Caki2 (cell line): ENCODE measurements at places on chromosomes 3 and 15. TPM values are rescaled to one million over a fixed set of nuclear protein-coding genes. Genes with fewer than 3 reads are reported as not detected.
A peak's percentile ranks its signal among the peaks of the same experiment; 100 is the strongest.

- no peak for DNase-seq
Measured at GRCh38 chr3:6392123-6392522, 468.8 kb upstream of the GRM7 start.

- no peak for DNase-seq
Measured at GRCh38 chr3:123082370-123083065, 15.7 kb downstream of the PDIA5 start.

Gene FBXO40
- total RNA-seq: not detected in 2 replicates

DNA sequence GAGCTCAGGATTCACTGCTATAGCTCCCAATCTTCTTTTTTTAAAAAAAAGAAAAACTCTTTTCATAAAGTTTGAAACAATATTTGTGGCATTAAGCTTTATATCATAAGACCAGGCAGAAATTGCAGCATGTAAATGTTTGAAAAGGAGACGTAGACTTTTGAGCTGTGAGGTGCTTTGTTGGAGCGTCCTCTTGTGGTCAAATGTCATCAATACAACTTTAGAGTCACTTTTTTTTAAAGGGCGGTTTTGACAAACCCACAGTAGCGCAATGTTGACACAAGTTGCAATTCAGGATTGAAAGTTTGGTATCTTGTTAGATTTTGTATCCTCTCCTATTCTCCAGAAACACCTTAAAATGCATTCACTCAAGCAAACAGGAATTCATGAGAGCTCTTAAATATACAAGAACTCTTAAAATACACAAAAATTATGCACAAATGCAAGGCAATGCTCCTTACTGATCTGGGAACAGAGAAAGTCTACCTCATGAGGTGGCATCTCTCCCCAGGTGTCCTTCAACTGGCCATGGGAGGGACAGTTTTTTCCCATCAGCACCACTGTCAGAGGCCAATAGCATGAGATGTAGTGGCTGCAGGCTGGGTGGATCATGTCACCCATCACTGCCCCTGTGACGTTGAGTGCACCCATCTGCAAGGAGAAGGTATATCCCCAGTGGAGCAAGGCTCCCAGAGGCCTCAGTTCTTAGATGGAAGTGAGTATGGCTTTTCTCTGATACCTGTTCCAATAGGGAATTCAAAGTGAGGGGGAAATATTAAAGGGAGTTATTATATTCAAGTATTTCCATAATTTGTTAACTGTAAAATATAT lies 70.7 kb downstream of the ANXA2 start:
- peak; percentile 42 for DNase-seq

- DNase-seq: no peak
Measured at GRCh38 chr15:98668566-98669308, 20.4 kb downstream of the IGF1R start.

Gene LHFPL4
- not detected in 2 replicates for total RNA-seq

DNA sequence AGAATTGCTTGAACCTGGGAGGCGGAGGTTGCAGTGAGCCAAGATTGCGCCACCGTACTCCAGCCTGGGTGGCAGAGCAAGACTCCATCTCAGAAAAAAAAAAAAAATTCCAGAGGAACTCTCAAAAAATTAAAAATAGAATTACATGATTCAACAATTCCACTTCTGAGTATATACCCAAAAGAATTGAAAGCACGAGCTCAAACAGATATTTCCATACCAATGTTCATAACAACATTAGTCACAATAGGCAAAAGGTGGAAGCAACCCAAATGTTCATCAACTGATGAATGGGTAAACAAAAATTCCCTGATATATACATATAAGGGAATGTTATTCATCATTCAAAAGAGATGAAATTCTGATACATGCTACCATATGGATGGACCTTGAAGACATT lies 16.9 kb upstream of the MORF4L1 start:
- no peak for DNase-seq

DNA sequence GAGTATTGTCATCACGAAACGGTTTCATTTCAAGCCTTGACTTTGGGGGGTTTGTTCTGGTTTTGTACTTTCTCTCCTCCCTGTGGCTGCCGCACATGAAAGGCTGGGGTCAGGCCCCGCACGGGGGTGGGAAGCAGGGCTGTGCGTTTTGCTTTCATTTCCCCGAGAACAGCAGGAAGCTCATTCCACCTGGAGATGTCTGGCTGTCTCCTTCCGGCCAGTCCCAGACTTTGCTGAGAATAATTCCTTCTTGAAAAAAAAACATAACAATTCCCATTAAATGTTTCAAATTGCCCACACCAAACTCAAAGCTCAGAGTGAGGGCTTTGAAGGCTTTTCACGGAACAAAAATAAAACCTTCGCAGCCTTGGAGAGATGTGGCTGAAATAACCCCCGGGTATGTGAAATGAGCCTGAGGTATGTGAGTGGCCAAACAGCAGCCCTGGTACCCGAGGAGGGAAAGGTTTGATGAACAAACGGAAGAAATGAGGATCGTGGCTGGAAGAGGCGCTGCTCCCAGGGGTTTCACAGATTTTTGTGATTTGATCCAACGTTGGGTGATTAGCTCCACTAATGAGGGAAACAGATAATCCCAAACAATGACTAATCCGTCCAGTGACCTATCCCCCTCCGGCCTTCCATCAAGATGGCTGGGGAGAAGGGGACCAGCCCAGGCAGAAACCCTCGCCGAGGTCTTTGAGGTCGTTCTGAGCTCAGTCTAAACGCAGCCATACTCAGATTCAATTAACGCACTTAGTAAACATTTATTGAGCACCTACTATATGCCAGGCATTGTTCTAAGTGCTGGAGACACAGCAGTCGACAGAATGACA lies 126.9 kb upstream of the MEF2A start:
- DNase-seq: no peak

DNA sequence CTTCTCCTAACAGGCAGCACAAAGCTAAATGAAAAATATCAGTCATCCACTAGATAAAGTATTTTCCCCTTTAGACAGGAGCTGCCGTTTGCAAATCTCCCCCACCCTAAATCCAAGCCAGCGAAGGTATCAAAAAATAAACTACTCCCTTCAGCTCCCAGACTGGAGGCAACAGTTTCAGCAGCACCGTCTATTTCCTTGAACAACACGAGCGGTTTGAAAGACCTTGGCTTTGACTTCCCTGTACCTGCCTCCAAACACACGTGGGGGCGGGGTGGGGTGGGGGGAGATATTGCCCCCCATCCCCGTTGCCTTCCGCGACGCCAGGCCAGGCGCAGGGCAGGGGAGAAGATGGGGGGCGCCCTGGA lies 832 bp upstream of the CACNA1D start:
- no peak for DNase-seq

Gene KCNMB3
- 2.3 and 5.1 TPM in 2 replicates for total RNA-seq

Gene GOLGA6L7
- total RNA-seq: not detected in 2 replicates

GRCh38 chr3:159904911-159905310 lies 83.7 kb upstream of the IL12A start:
- no peak for DNase-seq

- DNase-seq: no peak
Measured at GRCh38 chr15:36773698-36774097, 194.3 kb downstream of the CDIN1 start.

- no peak for DNase-seq
Measured at GRCh38 chr15:25469377-25469776, 30.6 kb upstream of the UBE3A start.

GRCh38 chr3:29226706-29227105 lies 54.2 kb upstream of the RBMS3 start:
- DNase-seq: no peak

DNA sequence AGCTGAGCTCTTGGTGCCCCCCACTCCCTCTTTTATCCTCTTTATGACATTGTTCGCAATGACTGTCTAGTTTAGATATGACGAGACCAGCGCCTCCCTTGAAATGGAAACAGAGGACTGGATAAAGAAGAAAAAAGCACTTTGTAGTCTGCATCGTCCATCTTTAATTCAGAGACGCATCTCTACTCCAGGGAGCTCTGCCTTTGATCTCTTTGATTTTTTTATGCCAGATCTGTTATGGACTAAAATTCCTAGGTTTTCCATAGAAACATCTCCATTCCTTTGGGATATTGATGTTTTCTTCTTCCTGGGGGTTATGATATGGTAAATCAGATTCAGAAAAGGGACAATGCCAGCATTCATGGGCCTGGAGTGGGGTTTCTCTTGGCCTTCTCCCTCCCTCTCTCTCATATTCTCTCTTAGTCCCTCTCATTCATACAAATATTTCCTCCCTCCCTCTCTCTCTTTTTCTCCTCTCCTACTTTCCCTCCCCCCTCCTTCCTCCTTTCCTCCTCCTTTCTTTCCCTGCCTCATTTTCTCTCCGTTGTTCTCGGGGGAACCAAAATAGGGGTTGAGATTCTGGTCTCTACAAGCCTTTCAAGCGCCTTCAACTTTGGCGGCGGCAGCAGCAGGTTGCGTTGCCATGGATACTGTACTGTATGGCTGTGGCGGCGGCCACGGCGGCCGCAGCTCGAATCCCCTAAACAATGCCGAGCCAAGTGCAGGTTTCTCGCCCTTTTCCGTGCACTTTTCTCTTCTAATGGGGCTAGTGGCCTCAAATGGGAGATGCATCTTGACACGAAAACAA lies 45.5 kb downstream of the ZIC4 start:
- DNase-seq: no peak

DNA sequence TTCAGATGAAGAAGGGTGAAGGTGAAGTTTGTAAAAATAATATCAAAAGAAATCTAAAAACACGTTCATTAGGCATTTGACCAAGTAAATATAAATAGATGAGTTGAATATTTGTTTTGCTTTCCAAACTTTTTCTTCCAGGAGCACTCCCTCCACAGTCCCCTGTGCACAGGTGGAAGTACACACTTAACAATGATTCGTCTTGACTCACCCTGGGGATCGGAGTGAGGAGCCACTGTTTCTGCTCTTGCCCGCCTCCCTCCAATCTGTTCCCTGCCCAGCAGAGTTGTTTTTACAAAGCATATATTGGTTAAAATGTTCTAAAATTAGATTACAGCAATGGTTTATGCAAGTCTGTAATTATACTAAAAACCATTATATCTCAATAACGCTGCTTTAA lies 175.1 kb downstream of the PTPRG start:
- DNase-seq: no peak

- no peak for DNase-seq
Measured at GRCh38 chr3:60801307-60801706, 449.9 kb downstream of the FHIT start.

Gene HESX1
- total RNA-seq: 0.84 and 1.7 TPM in 2 replicates
